Right ventricle myocardium superior (tissue), 1 donor: ENCODE measurements at places on chromosomes 1 and 21. TPM values are rescaled to one million over a fixed set of nuclear protein-coding genes. Genes with fewer than 3 reads are reported as not detected.

DNA sequence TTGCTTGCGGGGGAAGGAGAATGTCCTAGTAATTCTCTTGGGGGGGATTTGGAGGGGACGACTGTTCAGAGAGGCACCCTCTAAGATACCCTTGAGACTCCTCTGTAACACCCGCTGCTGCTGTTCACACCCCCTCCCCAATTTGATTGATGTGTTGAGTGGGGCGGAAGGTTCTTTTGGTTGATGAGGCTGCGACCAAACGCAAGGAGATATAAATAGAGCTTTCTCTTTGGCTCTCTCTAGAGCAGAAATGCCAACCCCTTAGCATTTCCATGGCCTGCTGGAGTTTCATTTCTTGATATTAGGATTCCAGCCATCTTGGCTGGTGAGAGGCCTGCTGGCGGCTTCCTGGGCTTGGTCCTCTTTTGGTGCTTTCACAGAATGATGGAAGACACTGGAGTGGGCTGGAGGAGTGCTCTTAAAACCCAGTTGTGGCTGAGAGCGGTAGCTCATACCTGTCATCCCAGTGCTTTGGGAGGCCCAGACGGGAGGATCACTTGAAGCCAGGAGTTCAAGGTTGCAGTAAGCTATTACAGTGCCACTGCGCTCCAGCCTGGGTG is 2.0 kb downstream of the PIK3CD start:
- no peak for DNase-seq

- DNase-seq = no peak
Measured at GRCh38 chr1:213332491-213332890, 281.4 kb downstream of the RPS6KC1 start.

DNA sequence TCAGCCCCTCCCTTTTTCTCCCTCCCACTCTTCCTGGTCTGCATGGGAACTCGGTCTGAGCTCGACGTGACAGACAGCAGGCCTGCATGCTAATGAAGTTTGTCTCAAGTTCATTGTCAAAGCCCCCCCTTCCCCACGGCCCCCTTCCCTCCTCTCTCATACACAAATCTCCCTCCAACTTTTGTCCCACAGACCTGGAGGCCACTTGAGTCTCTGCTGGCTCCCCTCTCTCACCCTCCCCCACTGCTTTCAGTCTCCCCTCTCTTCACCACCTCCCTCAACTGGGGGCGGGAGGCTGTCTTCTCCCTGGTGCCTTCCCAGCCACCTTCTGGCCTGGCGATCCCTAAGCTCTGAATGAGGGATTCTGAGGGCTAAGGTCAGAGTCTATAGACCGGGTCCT is 61.3 kb downstream of the RHBG start:
- DNase-seq = no peak

Gene CFAP45
- total RNA-seq = 1.2 TPM

DNA sequence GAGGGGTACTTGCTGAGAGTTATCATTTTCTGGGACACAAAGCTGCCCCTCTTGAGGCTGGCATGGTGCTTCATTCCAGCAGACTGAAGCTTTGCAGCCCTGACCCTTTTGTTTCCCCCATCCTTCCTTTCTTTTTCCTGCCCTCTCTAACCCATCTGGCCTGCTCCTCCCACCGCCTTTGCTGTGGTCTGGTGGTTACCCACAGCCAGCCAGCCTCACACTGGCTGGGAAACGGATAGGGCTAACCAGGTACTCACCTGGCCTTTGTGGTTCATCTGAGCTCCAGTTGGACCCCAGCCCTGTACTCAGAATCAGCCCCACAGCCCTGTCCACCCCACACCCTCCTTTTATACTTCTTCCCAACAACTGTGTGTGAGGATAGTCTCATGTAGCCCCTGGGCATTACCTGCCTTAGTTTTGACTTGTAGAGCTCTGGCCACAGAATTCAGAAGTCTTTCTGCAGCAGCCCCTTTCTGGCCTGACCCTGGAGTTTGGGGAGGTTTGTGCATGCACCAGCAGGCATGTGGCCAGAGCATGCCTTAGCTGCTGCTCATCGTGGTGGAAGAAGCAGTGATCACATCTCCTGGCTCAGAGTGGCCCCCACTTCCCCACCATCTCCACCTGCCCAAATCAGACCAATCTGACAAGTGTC is 138.0 kb downstream of the TRABD2B start:
- DNase-seq = no peak

Gene TMPRSS15
- not detected for total RNA-seq
